Aorta (tissue), 5 donors: ENCODE measurements at places on chromosomes 2 and 18. TPM values are rescaled to one million over a fixed set of nuclear protein-coding genes. Genes with fewer than 3 reads are reported as not detected.

RAB6D gene
- not detected for total RNA-seq

TSPYL6 gene
- total RNA-seq = 0.12 TPM

SGPP2 gene
- not detected for total RNA-seq

ACYP2 gene
- total RNA-seq = 16.3 TPM

GCKR gene
- total RNA-seq = 2.4 TPM

MTX2 gene
- total RNA-seq = 18.5 TPM

LOXHD1 gene
- 0.16 TPM for total RNA-seq

GNLY gene
- total RNA-seq = 8.0 TPM

ZC3H8 gene
- total RNA-seq = 6.2 TPM

CNRIP1 gene
- 31.7 TPM for total RNA-seq
